ENCODE measurements at places on chromosomes 7 and 10.
A peak's percentile ranks its signal among the peaks of the same experiment; 100 is the strongest.

DNA sequence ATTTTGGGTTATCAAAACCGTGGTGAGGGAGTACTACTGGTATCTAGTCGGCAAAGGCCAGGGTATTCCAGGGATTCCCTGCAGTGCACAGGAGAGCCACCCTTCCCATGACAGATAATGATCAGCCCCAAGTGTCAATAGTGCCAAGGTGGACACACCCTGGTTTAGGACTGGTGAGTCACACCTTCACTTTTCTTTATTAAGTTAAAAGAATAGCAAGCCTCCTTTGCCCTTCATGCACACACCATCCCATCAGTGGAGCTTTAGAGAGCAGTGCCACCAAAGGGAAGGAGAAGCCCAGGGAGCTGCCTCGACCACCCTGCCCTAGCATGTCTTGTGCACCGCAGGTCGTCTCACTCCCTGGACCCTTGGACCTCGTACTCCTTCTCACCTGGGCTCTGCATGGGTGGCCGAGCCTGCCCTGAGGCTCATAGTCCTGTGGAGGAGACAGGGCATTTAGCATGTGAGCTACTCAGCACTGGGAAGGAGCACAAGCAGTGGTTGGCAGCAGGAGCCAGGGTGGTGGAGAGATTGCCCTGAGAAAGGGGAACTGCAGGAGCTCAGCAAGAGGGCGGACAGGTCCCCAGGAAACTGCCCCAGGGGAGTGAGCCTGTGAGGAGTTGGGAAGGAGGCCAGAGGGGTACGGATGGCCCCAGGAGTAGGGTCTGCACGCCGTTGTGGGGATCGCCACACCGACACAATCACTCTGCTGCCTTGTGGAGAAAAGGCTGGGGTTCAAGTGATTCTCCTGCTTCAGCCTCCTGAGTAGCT lies 17.4 kb downstream of the UBE2D4 start:
- DNase-seq = no peak

DNA sequence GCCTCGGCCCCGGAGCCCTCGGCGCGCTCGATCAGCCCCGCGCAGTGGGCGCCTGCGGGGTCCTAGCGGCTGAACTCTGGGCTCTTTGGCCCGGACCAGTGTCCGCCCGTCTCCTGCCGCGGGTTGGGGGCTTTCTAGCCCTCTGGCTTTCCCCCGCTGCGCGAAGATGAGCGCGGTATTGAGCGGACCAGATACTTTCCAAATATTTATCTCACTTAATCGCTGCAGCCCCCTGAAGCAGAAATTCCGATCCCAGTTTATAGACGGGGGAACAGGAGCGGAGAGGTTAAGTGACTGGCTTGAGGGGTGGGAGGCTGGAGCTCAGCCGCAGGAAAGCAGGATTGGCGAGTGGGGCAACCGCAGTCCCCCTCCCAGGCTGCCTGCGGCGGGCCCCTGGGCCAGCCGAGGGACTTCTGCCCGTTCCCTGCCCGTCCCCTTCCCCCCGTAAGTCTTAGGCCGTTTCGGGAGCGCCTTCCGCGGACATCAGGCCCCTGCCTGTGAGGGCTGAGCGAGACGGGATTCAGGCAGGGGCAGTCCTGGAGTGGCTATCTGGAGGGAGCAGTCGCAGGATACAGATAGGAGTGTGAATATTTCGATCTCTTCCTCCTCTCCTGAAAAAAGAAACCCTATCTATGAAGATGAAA lies 565 bp downstream of the STRIP2 start:
- DNase-seq = peak; percentile 35

GRCh38 chr10:22900841-22901601 lies 26.8 kb upstream of the ARMC3 start:
- peak; percentile 5 for DNase-seq

DNA sequence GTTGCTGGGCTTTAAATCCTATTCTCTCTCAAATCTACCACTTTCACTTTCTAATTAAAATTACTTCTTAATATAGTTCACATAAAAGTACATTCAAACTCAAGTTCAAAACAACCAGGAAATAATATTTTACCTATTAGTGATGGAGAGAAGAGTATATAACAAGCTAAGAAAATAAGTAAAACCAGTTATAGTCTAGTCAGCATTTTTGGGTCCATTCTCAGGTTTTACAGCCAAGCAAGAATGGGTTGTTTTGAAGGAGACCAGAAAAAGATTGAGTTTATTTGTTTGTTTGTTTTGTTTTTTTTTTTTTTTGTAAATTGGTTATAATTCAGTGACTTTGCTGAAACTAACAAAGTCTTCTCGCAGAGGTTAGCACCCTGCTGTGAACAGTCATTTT lies 106.3 kb upstream of the PTPRZ1 start:
- no peak for DNase-seq

- DNase-seq = peak; percentile 60
These were observed 38.7 kb upstream of the BICC1 start for GRCh38 chr10:58473976-58474375.

DNA sequence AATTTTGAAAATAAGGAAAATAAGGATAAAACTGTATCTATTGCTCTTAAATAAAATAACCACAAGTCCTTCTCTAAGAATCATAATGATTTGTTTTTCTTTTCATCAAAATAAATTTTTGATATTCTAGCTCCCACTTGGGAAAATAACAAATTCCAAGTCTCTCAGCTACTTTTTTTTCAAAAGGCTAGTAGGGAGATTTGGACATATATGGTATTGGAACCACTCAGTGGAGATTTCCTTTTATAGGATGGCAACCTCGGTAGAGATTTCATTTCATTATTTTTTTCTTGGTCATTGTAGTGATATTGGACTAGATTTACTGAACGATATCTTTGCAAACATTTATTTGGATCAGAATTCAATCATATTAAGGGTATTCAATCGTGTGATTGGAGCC lies 69.5 kb upstream of the PRKG1 start:
- DNase-seq = no peak

DNA sequence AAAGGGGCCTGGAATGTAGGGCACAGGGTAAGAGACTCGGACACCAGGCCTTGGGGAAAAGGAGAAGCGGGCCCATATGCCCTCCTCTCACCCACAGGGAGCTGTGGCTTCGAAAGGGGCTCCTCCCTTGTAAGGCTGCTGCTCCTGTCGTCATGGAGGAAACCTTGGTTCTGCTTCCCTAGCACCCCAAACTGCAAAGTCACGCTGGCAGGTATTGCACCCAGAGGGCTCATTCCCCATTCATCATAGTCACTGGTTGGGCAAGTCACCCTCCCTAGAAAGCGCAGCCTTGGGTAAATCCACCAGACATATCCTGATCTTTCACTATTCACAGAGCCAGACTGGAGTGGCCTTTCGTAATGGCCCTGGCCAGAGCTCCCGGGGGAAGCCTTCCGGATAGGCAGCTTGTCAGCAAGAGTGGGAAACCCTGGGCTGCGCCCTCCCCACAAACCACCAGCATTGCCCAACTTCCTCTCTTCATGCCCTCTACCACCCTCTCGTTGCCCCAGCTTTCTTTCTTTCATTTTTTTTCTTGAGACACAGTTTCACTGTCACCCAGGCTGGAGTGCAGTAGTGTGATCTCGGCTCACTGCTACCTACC lies 121.0 kb downstream of the HIP1 start:
- DNase-seq = peak; percentile 38

DNA sequence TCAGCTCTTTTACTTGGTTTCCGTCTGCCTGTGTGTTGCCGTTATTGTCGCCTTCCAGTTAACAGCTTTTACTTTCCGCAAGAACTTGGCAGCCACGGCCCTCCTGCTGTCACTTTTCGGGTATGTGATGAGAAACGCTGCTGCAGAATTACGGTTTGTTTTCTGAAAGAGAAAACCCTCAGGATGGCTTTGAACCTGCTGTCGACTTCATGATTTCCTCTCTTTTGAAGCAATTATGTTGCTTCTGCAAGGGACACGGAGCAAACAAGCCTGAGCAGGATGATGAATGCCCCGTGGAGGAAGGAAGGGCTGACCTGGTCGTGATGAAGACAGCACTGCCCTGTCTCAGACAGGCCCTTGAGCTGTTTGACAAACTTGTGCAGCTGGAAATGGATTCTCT lies 339.8 kb downstream of the ABCA13 start:
- DNase-seq = peak; percentile 2

DNA sequence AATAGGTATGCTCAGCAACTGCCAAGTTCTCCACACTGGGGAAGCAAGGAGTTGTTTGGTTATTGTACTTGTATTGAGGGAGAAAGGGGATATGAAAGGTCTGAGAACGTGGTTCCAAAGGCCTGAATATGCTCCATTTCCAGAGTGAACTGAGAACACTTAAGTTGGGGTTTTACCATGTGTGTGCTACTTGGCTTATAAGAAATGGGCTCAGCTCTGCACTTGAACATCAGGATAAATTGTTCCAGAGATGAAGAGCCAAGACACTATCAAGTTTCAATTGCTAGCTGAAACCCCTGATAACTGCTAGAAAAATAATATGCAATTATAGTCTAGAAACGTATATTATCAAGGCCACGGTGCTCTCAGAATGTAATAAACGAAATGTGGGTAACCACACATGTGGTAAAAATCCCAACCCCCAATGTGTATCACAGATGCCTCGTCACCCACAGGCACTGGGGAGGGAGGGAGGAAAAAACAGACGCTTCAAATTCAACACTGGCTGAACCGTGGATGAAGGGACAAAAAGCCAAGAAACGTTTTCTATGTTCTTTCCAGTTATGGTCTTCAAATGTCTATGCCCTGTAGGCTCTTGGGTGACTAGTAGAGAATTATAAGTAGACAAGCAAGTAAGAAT lies 16.3 kb downstream of the ELMO1 start:
- DNase-seq = no peak

- no peak for DNase-seq
These were observed 124.4 kb upstream of the TCERG1L start for GRCh38 chr10:131435760-131436457.

GRCh38 chr7:55641273-55641691 lies 69.0 kb upstream of the VOPP1 start:
- DNase-seq = peak; percentile 84

DNA sequence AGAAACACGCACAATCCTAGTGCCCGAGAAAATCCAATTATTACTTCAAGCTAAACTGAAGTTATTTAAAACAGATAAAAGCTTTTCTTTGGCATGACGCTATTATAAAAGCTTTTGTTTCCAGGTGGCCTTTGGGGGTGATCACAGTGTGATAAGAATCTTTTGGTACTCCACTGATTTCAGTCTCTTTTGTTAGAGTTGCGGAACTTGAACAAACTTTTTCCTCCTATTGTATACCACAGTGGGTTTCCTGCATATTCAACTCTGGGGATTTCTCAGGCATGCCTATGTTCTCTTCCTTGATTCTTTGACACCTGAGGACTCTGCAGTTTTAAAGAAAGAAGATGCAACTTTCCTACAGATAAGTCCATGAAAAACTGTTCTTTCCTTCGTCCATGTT lies 99.7 kb upstream of the PITRM1 start:
- no peak for DNase-seq

GRCh38 chr7:117186218-117187010 lies 136.4 kb downstream of the WNT2 start:
- DNase-seq = peak; percentile 55

- DNase-seq = no peak
These were observed 29.7 kb downstream of the AGAP3 start for GRCh38 chr7:151115836-151116418.

GRCh38 chr7:100675581-100676350 lies 2.2 kb downstream of the GNB2 start:
- peak; percentile 73 for DNase-seq

DNA sequence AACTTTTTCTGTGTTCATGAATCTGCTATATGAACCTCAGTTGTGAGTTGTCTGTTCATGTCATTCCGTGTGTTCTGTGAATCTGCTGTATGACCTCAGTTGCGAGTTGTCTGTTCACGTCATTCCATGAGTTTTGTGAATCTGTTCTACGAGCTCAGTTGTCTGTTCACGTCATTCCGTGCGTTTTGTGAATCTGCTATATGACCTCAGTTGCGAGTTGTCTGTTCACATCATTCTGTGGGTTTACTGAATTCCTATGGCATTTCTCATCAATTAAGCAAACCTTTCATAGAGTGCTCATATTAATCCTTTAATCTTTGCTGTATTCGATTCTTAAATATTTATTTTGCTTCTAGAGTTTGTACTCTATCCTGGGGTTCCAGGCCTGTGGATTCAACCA lies 150.6 kb downstream of the DIP2C start:
- DNase-seq = peak; percentile 53

GRCh38 chr7:134458341-134458805 lies 527 bp downstream of the AKR1B1 start:
- DNase-seq = peak; percentile 41

DNA sequence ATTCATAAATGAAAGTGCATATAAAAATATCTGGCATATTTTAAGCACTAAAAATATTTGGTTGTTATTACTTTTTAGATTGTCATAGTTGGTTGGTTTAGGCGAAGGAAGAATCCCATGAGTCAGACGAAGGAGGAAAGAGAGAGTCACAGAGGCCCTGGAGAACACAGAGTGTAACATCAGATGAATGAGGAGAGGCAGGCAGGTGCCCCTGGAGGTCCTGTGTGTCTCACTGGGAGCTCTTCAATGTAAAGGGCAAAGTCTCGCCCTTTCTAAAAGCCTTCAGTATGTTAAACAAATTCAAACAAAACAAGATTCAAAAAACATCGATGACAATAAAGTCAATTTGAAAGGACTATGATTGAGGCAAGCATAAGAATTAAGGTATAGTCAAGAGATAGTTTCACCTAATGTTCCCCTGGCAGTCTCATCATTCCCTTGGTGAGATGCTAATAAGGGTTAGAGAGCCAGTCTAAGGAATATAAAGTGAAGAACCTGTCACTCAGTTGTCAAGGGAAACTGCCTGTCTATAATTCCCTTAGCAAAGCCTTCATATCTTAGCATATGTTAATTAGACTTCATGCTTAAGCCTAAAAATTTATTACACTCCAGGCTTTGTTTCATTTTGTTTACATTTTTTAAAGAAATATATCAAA lies 194.3 kb downstream of the TPK1 start:
- peak; percentile 3 for DNase-seq

- DNase-seq = no peak
These were observed 88.7 kb downstream of the MAD1L1 start for GRCh38 chr7:2143981-2144595.

- DNase-seq = no peak
These were observed 6.9 kb upstream of the H2AZ2 start for GRCh38 chr7:44854644-44855364.

- DNase-seq = no peak
These were observed 84.8 kb upstream of the EGR2 start for GRCh38 chr10:62900829-62901571.

GRCh38 chr7:31785101-31785500 lies 98.1 kb downstream of the PPP1R17 start:
- no peak for DNase-seq

- DNase-seq = peak; percentile 74
These were observed 88.7 kb upstream of the MYL10 start for GRCh38 chr7:101717628-101718357.

DNA sequence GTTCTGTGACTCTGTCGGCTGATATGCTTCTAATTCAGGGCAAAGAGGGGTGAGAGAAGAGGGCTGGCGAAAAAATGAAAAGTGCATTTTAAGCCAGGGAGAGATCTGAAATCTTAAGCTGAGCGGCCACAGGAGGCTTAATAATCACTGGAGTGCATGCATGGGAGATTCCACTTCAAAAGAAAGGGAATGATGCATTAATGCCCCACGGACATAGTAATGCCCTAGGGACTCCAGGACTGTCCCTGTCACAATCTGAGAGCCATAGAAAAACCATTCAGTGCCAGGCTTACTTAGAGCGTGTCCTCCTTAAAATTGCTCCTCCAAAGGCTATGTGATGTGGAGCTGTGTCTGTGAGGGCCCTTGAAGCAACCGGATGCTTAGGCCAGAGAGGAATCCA lies 75.1 kb downstream of the NHLRC2 start:
- no peak for DNase-seq

- no peak for DNase-seq
These were observed 108.1 kb upstream of the CARD11 start for GRCh38 chr7:3151784-3152183.

GRCh38 chr7:2702594-2702957 lies 14.6 kb downstream of the AMZ1 start:
- no peak for DNase-seq

All from cardiac fibroblast (primary cell).